T-cell (primary cell): ENCODE measurements at places on chromosomes 11 and 22. TPM values are rescaled to one million over a fixed set of nuclear protein-coding genes. Genes with fewer than 3 reads are reported as not detected.

GRCh38 chr11:128357073-128357472, 230.3 kb downstream of the ETS1 start:
- no peaks in the 10 kb centered on the region for H3K27me3 ChIP-seq
- no peaks in the 10 kb centered on the region for H3K36me3 ChIP-seq
- H3K4me3 ChIP-seq = no peak overlapping the region
- peaks cover 6% of the 10 kb centered on the region for H3K4me1 ChIP-seq

GRCh38 chr22:19527861-19528417, 3.7 kb upstream of the CLDN5 start:
- no peak for DNase-seq
- H3K4me1 ChIP-seq = peaks cover 20% of the 10 kb centered on the region
- no peak overlapping the region for H3K4me3 ChIP-seq
- H3K36me3 ChIP-seq = no peaks in the 10 kb centered on the region

- no peaks in the 10 kb centered on the region for H3K36me3 ChIP-seq
- DNase-seq = no peak
- H3K27me3 ChIP-seq = peaks cover 5% of the 10 kb centered on the region
- no peaks in the 10 kb centered on the region for H3K4me1 ChIP-seq
- H3K4me3 ChIP-seq = no peak overlapping the region
- H3K27ac ChIP-seq = no peak overlapping the region
Measured at GRCh38 chr11:34354782-34355181, 3.0 kb downstream of the ABTB2 start.

Gene BIK
- total RNA-seq = 2.7 TPM

DNA sequence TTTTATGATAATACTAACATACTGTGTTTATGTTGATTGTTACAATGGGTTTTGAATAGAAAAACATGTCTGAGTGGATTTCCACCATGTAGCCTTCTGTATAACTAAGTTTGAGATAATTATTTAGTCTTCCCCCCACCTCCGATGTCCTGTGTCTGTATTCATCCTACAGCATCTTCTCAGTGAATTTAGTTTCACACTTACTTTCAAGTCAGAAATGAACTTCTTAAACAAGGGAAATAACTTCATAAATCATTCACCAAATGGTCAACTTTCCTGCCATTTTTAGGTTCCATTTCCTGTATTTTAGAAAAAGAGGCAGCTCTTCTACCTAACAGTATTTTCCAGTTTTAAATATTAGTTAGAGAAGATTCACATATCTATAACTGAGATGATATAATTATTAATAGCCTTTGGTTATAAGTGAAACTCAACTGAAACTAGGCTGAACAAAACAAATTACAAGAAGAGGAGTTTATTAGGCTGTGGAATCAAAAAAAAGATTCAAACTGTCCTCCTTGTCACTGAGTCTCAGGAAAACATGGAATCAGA, 3.5 kb downstream of the OR51B5 start:
- no peak overlapping the region for H3K4me3 ChIP-seq
- H3K27me3 ChIP-seq = no peaks in the 10 kb centered on the region
- no peak for DNase-seq
- no peaks in the 10 kb centered on the region for H3K36me3 ChIP-seq
- H3K27ac ChIP-seq = no peak overlapping the region

GRCh38 chr11:131760091-131761061, 390.0 kb downstream of the NTM start:
- no peaks in the 10 kb centered on the region for H3K36me3 ChIP-seq
- no peak overlapping the region for H3K27ac ChIP-seq
- no peak overlapping the region for H3K4me3 ChIP-seq
- DNase-seq = no peak
- no peaks in the 10 kb centered on the region for H3K27me3 ChIP-seq

Gene FIBIN
- not detected for total RNA-seq

DNA sequence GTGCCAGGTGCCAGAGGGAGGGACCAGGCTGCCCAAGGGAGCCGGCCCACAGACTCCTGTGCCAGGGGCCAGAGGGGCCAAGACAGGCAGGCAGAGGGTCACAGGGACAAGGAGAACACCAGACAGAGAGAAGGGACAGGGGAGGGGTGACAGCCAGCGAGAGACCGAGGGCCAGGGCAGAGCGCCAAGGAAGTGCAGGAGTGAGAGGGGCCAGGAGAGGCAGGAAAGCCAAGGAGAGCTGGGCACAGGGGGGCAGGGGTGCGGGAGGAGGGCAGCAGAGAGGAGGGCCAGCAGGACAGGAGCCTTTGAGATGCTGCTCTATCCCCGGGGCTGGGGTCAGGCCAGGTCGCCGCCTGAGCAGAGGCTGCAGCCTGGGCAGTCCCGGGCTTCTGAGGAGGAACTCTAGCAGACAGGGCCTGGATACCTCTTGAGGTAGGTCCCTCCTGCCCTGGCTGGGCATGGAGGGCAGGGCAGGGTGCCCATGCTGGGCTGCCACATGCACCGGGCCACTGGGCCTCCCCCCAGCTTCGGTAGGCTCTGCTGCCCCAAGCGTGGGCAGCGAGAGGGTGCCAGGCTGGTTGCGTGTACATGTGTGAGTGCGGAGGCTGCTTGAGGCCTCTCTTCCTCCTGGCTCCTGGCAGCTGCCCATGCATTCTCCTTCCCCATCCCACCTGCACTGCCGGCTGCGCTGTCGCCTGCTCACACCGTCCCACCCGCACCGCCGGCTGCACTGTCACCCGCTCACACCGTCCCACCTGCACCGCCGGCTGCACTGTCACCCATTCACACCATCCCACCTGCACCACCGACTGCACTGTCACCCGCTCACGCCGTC, 12.2 kb downstream of the LSP1 start:
- no peak overlapping the region for H3K4me3 ChIP-seq
- H3K27ac ChIP-seq = no peak overlapping the region
- peaks cover 19% of the 10 kb centered on the region for H3K36me3 ChIP-seq
- H3K27me3 ChIP-seq = no peaks in the 10 kb centered on the region

- H3K27me3 ChIP-seq = no peaks in the 10 kb centered on the region
- peaks cover 2% of the 10 kb centered on the region for H3K4me1 ChIP-seq
- H3K4me3 ChIP-seq = peak overlapping the region; percentile 50
- DNase-seq = peak; percentile 68
- H3K27ac ChIP-seq = no peak overlapping the region
- H3K36me3 ChIP-seq = peaks cover 9% of the 10 kb centered on the region
Measured at GRCh38 chr11:65355013-65355775, 643 bp downstream of the TIGD3 start.

GRCh38 chr11:106621484-106621883, 396.8 kb downstream of the GUCY1A2 start:
- H3K4me3 ChIP-seq = no peak overlapping the region
- H3K27me3 ChIP-seq = no peaks in the 10 kb centered on the region
- DNase-seq = no peak
- H3K4me1 ChIP-seq = no peaks in the 10 kb centered on the region

Gene GRIA4
- not detected for total RNA-seq

DNA sequence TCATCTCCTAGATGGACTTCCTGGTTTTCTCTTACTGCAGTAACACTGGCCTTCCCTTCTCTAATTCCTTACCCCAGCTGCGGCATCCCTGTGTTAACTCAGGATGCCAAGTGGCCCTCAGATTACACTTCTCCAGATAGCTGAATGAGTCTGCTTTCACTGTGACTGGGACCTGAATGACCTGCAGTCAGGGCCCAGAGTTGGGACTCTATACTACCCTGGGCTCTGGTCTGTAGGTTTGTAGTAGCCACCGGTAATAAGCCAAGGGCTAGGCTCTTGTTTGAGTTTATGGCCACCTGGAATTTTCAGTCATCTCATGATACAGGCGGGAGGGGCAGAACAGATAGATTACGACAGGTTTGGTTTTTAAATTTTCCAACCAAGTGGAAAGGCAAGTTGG, 24.1 kb downstream of the TUB start:
- H3K4me3 ChIP-seq = no peak overlapping the region
- no peaks in the 10 kb centered on the region for H3K36me3 ChIP-seq
- no peak overlapping the region for H3K27ac ChIP-seq
- H3K4me1 ChIP-seq = no peaks in the 10 kb centered on the region
- no peaks in the 10 kb centered on the region for H3K27me3 ChIP-seq

DNA sequence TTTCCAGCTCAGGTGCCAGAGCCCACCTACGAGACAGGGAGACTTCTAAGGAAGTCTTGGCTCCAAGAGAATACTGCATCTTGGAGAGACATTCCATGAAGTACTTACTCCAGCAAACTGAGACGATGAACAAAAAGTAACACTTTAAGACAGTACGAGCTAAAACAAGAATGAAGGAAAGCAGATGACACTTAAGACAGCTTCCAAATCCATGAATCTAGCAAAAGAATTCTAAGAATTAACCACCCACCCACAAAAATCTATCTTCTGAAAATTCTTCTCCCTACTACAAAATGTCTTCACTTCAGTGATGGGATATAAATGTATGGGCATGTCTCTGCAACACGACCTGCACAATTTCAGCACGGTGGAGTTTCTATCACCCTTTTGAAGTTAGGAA, 132.9 kb downstream of the C11orf58 start:
- no peak overlapping the region for H3K4me3 ChIP-seq
- no peaks in the 10 kb centered on the region for H3K4me1 ChIP-seq
- DNase-seq = no peak
- H3K27ac ChIP-seq = no peak overlapping the region
- H3K36me3 ChIP-seq = no peaks in the 10 kb centered on the region
- no peaks in the 10 kb centered on the region for H3K27me3 ChIP-seq

GRCh38 chr11:113287801-113288200, 26.6 kb upstream of the TTC12 start:
- H3K27ac ChIP-seq = no peak overlapping the region
- no peak for DNase-seq
- no peaks in the 10 kb centered on the region for H3K4me1 ChIP-seq
- H3K4me3 ChIP-seq = no peak overlapping the region
- no peaks in the 10 kb centered on the region for H3K27me3 ChIP-seq

Gene CRYBB2
- total RNA-seq = not detected

Gene OR52A5
- total RNA-seq = not detected

- H3K36me3 ChIP-seq = no peaks in the 10 kb centered on the region
- H3K27me3 ChIP-seq = peaks cover 2% of the 10 kb centered on the region
- peaks cover 4% of the 10 kb centered on the region for H3K4me1 ChIP-seq
- no peak overlapping the region for H3K27ac ChIP-seq
- DNase-seq = no peak
- H3K4me3 ChIP-seq = no peak overlapping the region
Measured at GRCh38 chr22:49663311-49663711, 164.4 kb downstream of the BRD1 start.

Gene TMEM151A
- total RNA-seq = 0.20 TPM

GRCh38 chr11:17765356-17766072, 30.9 kb downstream of the KCNC1 start:
- H3K27ac ChIP-seq = no peak overlapping the region
- no peaks in the 10 kb centered on the region for H3K4me1 ChIP-seq
- no peak for DNase-seq
- H3K36me3 ChIP-seq = no peaks in the 10 kb centered on the region
- no peak overlapping the region for H3K4me3 ChIP-seq

GRCh38 chr11:65170058-65170534, at the start of gene SPDYC:
TSS of gene SPDYC (plus strand) at chr11:65170233. CDS start at chr11:65171358, 1,125 bp downstream.
- no peak for DNase-seq
- H3K36me3 ChIP-seq = no peaks in the 10 kb centered on the region
- H3K4me1 ChIP-seq = no peaks in the 10 kb centered on the region
- H3K27me3 ChIP-seq = no peaks in the 10 kb centered on the region
- H3K4me3 ChIP-seq = no peak within 1 kb of the TSS

DNA sequence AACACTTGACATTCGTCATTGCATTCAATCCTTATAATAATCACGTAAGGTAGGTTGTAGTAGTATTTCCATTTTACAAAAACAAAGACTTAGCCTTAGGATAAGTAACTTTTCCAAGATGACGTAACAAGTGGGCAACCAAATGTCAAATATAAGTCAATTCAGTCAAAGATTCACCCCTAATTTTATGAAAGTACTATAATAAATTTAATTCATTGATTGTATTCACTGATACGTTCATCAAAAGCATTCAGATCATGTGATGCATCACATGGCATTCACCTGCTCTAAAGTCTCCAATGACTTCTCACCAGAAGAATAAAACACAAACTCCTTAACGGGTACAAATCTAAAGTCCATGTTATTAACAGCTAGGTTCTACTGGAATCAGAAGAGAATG, 2.1 kb downstream of the KIF18A start:
- H3K4me3 ChIP-seq = no peak overlapping the region
- H3K36me3 ChIP-seq = no peaks in the 10 kb centered on the region
- H3K4me1 ChIP-seq = peaks cover 16% of the 10 kb centered on the region
- H3K27ac ChIP-seq = no peak overlapping the region
- no peak for DNase-seq
